ENCODE measurements at places on chromosomes 13 and 19.

DNA sequence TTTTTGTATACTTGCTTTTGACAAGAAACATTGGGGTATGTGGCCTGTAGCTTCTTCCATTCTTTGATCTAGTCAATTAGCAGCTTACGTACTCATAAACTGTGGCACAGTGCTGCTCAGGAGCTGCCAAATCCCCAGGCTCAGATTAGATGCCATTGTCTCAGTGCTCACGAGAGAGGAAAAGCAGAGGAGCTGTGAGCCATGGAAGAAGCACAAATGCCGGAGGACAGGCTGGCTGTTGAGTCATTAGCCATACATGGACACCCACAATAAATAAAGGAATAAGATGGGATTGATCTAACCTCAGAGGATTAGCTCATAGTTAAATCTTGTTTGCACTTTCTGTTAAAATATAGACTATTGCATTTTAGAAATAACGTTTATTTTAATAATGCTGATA lies 121.7 kb downstream of the POSTN start:
- DNase-seq = no peak

- no peak for DNase-seq
Observed at GRCh38 chr13:111857336-111857735, 209.6 kb upstream of the SOX1 start.

DNA sequence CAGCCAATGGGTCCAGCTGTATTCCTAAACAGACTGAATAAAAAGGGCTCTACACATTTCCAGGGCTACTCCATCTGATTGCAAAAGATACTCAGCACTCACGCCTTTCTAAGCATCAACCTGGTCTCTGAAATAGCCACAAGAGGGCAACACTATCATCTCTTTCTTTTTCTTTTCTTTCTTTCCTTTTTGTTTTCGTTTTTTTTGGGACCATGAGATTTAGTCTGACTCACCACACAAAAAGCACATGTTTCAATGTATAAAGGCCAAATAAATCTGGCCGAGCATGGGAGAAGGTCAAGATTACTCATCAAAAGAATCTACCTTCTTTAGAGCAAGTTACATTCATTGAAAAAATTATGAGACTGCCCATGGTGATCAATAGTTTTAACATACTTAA lies 805.6 kb upstream of the ARGLU1 start:
- DNase-seq = no peak

DNA sequence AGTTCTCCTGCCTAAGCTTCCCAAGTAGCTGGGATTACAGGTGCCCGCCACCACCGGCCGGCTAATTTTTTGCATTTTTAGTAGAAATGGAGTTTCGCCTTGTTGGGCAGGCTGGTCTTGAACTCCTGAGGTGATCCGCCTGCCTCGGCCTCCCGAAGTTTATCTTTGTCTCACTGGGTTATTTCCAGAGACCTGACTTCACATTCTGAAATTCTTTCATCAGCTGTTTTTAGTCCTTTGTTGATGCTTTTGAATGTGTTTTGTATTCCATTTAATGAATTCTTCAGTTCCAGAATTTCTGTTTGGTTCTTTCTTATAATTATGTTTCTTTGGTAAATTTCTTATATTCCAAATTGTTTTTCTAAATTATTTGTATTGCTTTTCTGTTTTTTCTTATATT lies 55.4 kb upstream of the MLNR start:
- no peak for DNase-seq

- no peak for DNase-seq
Observed at GRCh38 chr19:38544569-38545315, 73.0 kb downstream of the MAP4K1 start.

DNA sequence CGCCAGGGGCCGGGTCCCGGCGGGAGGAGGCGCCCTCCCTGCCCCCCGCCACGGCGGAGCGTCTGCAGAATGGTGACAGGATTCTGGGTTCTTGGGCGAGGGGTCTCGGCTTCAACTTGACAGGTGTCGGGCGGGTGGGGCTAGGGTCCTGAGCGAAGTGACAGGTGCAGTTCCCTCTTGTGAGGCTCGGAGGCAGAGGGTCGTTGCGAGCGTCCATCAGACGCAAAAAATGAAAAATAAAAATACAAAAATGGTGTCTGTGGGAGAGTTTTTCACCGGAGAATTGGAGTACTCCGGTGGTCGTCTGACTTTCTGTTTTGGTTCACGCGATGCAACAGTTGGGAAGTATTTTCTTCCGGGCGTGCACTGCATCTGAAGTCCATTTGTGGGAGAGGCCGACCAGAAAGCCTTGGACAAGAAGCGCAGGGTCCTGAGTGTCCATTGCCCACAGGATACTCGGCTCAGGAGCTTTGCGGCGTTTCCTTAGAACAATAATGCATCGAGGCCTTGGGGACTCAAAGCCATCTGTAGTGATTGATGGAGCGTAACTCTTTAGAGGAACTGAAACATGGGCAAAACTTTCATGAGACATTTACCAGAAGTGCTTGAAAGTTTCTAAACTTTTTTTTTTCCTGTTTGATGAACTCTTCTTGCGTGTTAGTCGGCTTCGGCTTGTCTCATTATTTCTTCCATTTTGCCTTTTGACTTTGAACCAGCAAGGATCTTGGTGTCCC lies 759 bp downstream of the RB1 start:
- no peak for DNase-seq

DNA sequence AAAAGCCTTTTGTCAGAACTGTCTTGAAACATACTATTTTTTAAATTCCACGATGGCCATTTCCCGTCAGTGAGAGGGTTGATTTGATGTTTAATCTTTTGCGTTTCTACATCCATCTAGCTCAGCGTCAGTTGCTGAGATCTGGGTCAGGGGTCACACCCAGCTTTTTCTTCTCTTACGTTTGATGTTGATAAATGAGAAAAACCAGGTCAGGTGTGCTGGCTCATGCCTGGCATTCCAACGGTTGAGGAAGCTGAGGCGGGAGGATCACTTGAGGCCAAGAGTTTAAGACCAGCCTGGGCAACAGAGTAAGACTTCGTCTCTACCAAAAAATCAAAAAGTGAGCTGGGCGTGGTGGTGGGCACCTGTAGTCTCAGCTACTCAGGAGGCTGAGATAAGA lies 168.9 kb downstream of the PTPRS start:
- DNase-seq = no peak

DNA sequence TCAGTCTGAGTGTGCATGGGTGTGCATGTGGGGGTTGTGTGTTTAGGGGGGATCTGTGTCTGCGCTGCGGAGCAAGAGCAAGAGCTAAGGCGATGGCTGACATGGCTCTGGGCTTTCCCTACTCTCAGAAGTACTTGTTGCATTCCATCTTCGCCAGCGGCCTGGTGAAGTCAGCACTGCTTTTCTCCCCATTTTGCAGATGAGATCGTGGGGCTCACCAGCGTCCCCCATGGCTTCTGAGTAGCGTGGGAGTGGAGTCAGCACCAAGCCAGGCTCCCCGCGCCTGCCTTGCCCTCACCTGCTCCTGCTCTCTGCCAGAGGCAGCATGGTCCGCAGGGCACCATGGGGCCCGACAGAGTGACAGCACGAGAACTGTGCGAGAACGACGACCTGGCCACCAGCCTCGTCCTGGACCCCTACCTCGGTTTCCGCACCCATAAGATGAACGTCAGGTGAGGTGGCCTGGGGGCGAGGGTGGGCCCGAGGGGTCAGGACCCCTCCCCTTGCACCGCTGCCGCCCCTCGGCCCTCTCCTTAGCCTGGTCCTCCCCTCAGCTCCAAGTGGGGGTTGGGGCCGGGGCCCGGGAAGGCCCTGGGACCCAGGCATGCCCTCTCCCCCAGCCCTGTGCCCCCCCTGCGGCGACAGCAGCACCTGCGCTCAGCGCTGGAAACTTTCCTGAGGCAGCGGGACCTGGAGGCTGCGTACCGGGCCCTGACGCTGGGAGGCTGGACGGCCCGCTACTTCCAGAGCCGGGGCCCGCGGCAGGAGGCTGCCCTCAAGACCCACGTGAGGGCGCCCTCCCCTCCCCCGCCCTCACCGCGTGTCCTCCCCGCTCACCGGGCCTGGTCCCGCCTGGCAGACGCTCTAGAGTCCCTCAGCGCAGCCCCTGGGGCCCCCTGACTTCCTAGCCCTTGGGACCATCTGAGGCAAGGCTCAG lies 2.2 kb downstream of the KMT5C start:
- DNase-seq = no peak

DNA sequence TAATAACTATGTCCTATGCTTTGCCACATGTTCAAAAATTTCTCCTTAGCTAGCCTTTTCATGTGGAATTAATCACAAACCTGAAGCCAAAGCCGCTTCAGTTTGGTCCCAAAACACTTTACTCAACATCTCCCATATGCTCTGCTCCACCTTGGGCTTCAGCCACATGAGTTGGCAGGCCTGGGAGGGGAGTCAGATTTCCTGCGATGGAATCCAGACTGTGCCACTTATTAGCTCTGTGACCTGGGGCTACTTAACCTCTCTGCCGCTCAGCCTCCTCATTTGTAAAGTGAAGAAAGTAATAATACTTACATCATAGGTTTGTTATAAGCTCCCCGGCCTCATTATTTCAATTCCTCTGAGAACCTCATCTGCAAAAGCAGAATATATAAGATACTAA lies 272.0 kb downstream of the LMO7 start:
- no peak for DNase-seq

GRCh38 chr19:34145741-34146202 lies 26.5 kb upstream of the LSM14A start:
- DNase-seq = peak; percentile 9

GRCh38 chr19:35879770-35880317 lies 11.5 kb downstream of the APLP1 start:
- peak; percentile 74 for DNase-seq

DNA sequence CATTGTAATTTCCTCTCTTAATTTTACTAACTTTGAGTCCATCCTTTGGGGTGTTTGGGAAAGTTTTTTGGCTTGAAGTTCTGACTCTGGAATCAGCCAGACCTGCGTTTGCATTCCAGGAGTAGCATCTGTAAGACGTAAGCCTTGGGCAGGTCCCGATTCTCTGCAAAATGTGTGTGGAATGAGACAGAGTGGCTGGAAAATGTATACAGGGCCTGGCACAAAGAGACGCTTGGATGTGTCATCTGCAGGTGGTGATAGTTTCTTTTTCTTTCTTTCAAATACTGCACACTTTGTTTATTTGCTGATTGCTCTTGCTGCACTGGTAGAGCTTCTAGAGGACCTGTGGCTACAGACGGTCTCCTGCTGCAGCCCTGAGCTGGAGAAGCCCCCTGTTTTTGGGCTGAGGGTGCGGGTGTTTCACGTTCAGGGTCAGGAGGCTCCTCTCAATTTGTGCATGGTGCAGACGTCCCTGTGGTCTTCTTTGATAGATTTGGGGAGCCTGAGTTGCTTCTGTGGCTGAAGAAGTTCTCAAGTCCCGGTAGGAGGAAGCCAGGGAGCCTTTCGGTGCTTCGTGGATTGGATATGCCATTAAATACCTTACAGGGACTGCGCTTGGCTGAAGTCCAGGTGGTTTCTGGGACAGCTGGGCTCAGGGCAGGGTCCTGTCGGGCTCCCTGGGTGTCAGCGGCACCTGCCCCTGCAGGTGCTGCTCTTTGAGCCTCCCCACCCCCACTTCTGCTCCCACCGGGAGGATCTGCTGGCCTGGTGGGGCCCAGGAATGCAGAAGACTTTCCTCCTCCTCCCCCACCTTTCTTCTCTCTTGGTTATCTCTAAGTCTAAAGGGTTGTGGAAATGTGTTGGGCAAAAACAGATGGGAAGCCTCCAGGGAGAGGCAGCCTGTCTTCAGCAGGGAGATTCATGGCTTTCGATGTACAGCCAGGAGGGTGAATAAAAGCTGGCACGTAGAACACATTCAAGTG lies 44.0 kb upstream of the GAS6 start:
- DNase-seq = no peak

DNA sequence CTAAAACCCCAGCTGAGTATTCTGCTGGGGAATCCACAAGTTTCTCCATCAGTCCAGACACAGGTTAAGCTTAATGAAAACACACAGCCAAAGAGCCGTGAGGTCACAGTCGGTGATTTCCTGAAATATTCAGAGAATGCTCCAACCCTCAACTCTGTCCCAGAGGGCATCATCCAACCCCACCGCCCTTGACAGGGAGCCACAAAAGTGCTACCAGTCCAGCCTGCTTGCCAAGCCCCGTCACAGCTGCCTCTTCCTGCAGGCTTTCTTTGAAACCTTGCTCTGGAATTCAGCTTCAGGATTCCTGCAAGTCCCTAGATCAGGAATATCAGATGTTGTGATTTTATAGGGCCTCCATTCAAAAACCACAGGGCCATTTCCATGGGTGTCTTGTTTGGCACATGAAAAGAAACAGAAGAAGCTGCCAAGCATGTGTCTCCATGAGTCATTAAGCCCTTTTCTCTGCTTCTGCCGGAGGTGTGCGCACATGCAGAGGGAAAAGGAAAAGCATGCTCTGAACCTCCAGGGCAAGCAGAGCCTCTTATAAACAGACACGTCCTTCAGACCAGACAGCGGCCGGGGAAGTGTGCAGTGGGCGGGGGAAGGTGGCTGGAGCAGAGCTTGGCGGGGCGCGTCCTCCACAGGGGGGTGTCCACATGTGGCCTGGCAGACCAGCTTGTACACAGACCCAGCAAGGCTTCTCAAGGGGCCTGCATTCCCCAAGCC lies 164.7 kb downstream of the KATNAL1 start:
- DNase-seq = no peak

DNA sequence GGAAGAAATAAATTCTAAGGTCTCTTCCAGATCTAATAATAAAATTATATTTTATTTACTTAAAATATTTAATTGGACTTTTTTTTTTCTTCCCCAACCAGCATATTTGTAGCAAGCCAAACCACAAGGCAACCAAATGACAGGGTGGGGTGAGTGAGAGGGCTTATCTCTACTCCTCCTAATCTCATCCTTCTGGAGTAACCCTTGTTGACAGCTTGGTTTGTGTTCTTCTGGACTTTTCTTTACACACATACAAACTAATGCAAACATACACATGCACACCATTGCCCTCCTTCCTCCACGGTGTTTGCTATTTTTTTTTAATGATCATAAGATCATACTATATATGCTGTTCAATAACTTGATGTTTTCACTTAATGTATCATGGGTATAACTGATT lies 383.1 kb downstream of the DLEU7 start:
- no peak for DNase-seq

GRCh38 chr19:10037367-10037766 lies 24.1 kb downstream of the RDH8 start:
- DNase-seq = no peak

- no peak for DNase-seq
Observed at GRCh38 chr13:97438856-97439595, 5.1 kb downstream of the RAP2A start.

DNA sequence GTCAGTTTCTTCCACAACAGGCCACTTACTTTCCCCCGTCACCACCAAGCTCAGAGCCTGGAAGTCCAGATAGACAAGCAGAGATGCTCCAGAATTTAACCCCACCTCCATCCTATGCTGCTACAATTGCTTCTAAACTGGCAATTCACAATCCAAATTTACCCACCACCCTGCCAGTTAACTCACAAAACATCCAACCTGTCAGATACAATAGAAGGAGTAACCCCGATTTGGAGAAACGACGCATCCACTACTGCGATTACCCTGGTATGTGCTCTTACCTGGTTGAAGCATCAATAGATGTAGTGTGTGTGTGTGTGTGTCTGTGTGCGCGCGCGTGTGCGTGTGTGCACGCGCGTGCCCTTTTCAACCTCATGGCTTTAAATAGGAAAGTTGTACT lies 3.7 kb downstream of the KLF5 start:
- no peak for DNase-seq

- no peak for DNase-seq
Observed at GRCh38 chr19:8806661-8807060, 25.4 kb downstream of the ZNF558 start.

GRCh38 chr19:56566904-56567273 lies 379 bp upstream of the ZNF470 start:
- DNase-seq = peak; percentile 15

GRCh38 chr19:13937479-13938300 lies 527 bp downstream of the PODNL1 start:
- no peak for DNase-seq
